Activated naive CD4-positive, alpha-beta T cell (primary cell): ENCODE measurements at places on chromosomes 5 and 9.

GRCh38 chr5:98513380-98513779, 260.1 kb upstream of the RGMB start:
- no peak for DNase-seq

DNA sequence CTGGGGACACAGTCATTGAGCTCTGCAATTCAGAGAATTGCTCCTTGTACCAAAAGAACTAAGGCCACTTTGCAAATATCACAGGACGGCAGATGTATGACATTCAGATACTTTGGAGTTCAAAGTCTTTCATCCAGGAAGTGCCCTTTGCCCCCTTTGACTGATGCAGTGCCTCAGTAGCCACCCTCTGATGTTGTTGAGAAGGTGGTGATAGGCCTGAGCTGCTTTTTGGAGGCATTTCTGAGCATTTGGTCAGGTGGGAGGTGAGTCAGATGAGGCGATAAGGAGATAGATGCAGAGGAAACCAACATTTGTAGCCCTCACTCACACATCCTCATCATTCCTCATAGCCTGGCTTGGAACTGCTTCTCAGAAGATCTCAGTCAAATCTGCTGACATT, 63.4 kb downstream of the ANGPTL2 start:
- DNase-seq = no peak

GRCh38 chr5:74303578-74303977, 336.9 kb downstream of the ENC1 start:
- no peak for DNase-seq

DNA sequence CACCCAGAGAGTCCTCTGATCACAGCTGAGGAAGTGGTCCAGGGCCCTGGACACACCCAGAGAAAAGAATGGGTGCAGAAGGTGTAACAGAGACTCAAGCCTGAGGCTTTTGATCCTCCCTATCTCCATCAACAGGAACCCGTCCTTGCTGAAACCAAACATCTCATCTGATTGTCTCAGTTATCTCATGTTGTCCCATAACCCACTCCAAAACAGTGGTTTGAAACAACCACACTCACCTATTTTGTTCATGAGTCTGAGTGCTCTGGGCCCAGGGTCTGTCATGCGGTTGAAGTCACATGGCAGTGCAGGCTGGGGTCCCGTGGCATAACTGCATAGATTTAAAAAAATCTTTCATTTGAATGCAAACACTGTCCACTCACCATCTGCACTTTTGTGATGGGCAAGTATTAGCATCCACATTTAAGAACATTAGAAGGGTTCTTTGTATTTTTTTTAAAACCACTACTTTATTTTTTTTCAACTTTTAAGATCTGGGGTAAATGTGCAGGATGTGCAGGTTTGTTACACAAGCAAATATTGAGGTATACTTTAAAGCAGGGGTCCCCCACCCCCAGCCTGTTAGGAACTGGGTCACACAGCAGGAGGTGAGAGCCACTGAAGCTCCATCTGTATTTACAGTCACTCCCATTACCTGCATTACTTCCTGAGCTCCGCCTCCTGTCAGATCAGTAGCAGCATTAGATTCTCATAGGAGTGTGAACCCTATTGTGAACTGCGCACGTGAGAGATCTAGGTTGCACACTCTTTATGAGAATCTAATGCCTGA, 255.8 kb downstream of the ROR2 start:
- no peak for DNase-seq

GRCh38 chr9:1918622-1919021, 96.5 kb upstream of the SMARCA2 start:
- no peak for DNase-seq
